Type B pancreatic cell (in vitro differentiated cells): ENCODE measurements at places on chromosomes 2 and 18.

DNA sequence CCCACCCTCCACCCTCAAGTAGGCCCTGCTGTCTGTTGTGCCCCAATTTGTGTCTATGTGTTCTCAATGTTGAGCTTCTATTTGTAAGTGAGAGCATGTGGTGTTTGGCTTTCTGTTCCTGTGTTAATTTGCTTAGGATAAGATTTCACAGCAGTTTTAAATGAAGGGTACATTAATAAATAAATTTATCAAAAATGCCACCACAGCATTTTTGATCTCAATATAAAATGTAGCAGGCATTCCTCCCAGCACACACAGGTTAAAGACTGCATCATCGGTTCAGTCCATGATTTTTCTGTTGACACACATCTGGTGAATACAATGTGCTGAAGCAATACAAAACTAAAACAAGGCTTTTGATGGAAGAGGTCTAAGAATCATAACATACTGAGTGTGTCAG lies 412.0 kb upstream of the LYPD1 start:
- H3K27me3 ChIP-seq, result no peaks in the 10 kb centered on the region
- no peaks in the 10 kb centered on the region for H3K36me3 ChIP-seq
- no peak for DNase-seq
- H3K27ac ChIP-seq, result no peak overlapping the region

DNA sequence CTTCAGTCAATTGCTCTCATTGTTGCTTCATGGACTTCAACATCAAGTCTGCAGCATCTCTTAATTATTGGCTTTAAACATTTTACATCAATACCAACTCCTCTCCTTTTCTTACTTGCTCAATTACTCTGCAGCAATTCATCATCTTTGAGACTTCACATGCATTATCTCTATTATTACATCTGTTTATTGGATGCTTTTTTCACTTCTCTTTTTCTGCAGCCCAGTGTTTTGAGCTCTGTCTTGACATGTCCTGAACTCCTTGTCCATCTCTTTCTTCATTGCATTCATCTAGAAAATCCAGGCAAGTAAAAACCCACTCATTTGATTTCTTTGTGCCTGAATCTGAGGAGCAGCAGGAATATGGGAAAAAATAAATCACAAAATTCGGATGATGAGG lies 647.9 kb downstream of the PLCL1 start:
- no peak overlapping the region for H3K27ac ChIP-seq
- no peaks in the 10 kb centered on the region for H3K4me1 ChIP-seq
- no peaks in the 10 kb centered on the region for H3K27me3 ChIP-seq
- no peak for DNase-seq
- no peaks in the 10 kb centered on the region for H3K36me3 ChIP-seq

DNA sequence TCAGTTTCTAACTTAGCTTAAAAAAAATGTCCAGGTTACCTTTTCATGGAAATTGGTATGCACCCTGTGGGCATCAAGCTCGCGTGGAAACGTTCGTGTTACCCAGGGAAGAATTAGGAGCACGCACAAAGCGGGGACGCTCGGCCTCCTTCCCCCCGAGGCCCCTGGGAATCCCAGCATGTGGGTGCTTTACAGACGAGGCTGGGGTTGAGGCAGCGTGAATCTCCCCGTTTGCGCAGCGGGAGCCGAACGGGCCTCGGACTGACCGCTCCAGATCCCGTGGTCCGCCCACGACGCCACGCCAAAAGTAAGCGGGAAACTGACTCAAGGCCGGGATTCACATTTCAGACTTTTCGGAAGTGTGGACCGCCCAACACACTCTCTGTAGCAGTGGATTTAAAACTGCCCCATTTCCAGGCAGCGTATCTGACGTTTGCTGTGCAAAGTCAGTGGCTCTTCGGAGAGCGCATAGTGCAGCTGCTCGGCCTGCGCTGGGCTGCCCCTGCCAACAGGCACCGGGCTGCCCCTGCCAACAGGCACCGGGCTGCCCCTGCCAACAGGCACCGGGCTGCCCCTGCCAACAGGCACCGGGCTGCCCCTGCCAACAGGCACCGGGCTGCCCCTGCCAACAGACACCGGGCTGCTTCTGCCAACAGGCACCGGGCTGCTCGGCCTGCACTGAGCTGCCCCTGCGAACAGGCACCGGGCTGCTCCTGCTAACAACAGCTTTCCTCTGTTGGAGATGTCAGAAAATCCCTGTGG lies 49.7 kb downstream of the SH3YL1 start:
- H3K4me1 ChIP-seq, result no peaks in the 10 kb centered on the region
- H3K27ac ChIP-seq, result no peak overlapping the region

DNA sequence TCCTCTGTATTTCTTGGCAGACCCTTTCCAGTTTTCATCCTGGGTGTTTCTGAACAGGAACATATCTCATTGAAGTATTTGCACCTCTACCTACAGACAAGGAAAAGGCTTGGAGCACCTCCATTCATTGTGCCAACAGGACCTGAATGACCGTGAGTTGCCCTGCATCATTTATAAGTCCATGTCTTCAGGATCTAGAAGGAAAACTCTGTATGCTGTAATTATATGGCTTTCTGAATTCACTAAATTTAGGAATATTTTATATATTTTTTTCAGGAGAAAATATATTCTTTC lies 402.3 kb upstream of the SLC14A2 start:
- peaks cover 2% of the 10 kb centered on the region for H3K27me3 ChIP-seq
- peaks cover 8% of the 10 kb centered on the region for H3K4me1 ChIP-seq
- no peak for DNase-seq
- H3K4me3 ChIP-seq, result no peak overlapping the region
- no peak overlapping the region for H3K27ac ChIP-seq

DNA sequence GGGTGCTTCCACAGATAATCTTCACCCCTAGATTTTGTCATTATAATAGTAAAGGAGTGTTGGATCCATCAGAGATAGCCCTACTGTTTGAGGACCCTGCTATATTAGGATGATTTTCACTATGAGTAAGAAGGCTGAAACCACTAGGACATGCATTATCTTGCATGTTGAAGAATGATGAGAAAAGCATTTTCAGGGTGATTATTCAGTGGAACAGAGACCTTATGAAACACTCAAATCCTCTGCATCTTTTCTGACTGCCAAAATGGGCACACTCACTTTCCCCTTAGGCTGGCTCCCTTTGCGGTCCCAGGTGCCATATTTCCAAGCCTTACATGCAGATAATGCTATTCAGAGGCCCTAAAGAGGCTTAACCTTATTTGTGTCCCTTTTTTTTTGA lies 296.9 kb downstream of the RND3 start:
- no peak for DNase-seq
- H3K27ac ChIP-seq, result no peak overlapping the region
- no peaks in the 10 kb centered on the region for H3K27me3 ChIP-seq
- no peaks in the 10 kb centered on the region for H3K4me1 ChIP-seq
- H3K4me3 ChIP-seq, result no peak overlapping the region
- no peaks in the 10 kb centered on the region for H3K36me3 ChIP-seq

- peaks cover 5% of the 10 kb centered on the region for H3K4me1 ChIP-seq
- no peak overlapping the region for H3K27ac ChIP-seq
- H3K4me3 ChIP-seq, result no peak overlapping the region
- H3K36me3 ChIP-seq, result peaks cover 4% of the 10 kb centered on the region
- no peak for DNase-seq
Measured at GRCh38 chr18:10264260-10264659, 190.2 kb upstream of the APCDD1 start.

DNA sequence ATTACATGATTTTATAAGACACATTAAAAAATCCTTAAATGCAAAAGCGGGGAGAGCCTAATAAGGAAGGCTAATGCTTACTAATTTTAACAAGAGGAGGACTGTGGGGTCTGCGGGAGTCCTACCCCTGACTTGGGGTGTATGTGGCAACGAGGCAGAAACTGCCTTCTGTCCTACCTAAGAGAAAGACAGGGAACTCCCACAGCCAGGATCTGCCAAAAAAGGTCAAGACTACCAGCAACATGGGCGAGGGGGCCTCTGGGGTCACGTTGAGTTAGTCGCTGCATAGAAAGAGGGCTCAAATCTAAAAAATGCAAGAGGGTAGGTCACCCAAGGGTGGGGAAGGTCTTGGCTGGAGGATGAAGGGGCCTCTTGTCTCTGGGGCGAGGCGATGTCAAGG lies 529 bp upstream of the AMER3 start:
- DNase-seq, result no peak
- no peaks in the 10 kb centered on the region for H3K4me1 ChIP-seq
- H3K27ac ChIP-seq, result no peak overlapping the region

- no peaks in the 10 kb centered on the region for H3K36me3 ChIP-seq
- DNase-seq, result no peak
- peaks cover 4% of the 10 kb centered on the region for H3K4me1 ChIP-seq
- peaks cover 6% of the 10 kb centered on the region for H3K27me3 ChIP-seq
Measured at GRCh38 chr18:32707147-32707546, 65.7 kb downstream of the KLHL14 start.

DNA sequence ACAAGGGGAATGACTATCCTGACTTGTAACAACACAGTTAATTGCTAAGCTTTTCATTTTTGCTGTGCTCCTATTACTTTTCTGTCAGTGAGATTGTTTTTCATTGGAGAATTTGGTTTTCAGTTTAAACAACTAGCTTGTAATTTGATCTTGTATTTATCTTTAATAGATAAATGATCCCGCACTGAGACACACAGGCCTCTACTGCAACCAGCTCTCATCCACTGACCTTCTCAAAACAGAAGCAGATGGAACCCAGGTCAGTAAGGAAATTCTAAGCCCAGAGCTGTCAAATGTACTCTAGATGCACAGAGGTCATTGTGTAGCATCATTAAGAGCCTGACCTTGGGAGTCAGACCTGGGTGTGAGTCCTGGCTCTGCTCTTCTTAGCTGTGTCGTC lies 30.7 kb downstream of the PTRHD1 start:
- no peaks in the 10 kb centered on the region for H3K27me3 ChIP-seq
- H3K4me1 ChIP-seq, result peaks cover 4% of the 10 kb centered on the region
- no peak overlapping the region for H3K4me3 ChIP-seq
- no peak for DNase-seq

DNA sequence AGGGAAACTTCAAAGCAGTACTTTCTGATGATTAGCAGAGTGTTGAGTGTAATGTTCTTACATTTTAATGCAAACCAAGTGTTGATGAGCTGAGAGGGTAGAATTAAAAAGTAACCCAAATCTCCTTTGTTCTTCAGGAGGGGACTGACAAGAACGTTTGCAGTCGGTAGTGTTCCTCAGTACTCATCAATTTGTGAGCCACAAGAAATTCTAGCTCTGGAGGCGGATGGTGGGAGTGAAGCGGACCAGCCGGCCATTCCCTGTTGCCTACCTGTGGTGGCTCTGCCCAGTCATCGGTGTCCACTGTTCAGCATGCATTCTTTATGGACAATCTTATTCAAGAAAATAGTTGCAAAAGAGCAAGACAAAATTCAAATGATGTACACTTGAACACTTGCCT lies 438.6 kb upstream of the POU3F3 start:
- peaks cover 67% of the 10 kb centered on the region for H3K27me3 ChIP-seq
- H3K4me1 ChIP-seq, result peaks cover 22% of the 10 kb centered on the region
- no peak for DNase-seq
- H3K36me3 ChIP-seq, result no peaks in the 10 kb centered on the region

DNA sequence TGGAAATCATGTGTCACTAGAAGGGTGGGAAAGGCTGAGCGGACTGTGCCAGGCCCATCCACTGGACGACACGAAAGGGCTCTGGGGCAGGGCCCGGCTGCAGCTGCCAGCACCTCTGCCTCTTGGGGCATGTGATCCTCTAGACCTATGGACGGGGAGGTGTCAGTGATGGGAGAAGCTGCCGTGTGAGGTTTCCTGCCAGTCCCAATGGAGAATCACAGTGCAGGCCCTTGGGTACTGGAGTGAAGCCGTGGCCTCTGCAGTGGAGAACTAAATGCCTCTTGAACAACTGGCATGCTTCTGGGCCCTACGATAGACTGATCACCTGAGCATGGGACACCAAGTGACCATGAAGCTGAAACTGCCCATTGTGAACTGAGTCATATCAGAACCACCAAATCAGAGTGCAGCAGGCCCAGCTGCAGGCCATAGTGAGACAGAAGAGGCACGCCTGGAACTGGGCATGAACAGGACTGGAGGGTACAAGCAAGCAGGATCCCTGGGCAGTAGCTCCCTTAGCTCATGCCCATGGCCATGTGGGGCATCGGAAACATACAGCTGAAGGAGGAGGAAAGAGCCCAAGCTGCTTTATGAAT lies 18.8 kb upstream of the RHOB start:
- H3K27ac ChIP-seq, result no peak overlapping the region
- H3K36me3 ChIP-seq, result no peaks in the 10 kb centered on the region

GRCh38 chr2:133660510-133660909 lies 92.2 kb upstream of the NCKAP5 start:
- peaks cover 19% of the 10 kb centered on the region for H3K27me3 ChIP-seq
- no peak for DNase-seq
- no peak overlapping the region for H3K4me3 ChIP-seq
- no peak overlapping the region for H3K27ac ChIP-seq

- no peak for DNase-seq
- peaks cover 19% of the 10 kb centered on the region for H3K4me1 ChIP-seq
- H3K27me3 ChIP-seq, result no peaks in the 10 kb centered on the region
- no peaks in the 10 kb centered on the region for H3K36me3 ChIP-seq
- peak overlapping the region; percentile 46 for H3K4me3 ChIP-seq
Measured at GRCh38 chr2:124836416-124836815, 811.3 kb downstream of the CNTNAP5 start.

GRCh38 chr2:16217291-16217690 lies 276.9 kb downstream of the MYCN start:
- no peak overlapping the region for H3K27ac ChIP-seq
- H3K27me3 ChIP-seq, result peaks cover 6% of the 10 kb centered on the region
- H3K36me3 ChIP-seq, result no peaks in the 10 kb centered on the region
- no peak for DNase-seq

GRCh38 chr2:145076085-145076484 lies 556.2 kb upstream of the ZEB2 start:
- DNase-seq, result no peak
- no peak overlapping the region for H3K4me3 ChIP-seq
- H3K27me3 ChIP-seq, result peaks cover 4% of the 10 kb centered on the region
- H3K27ac ChIP-seq, result no peak overlapping the region
- H3K4me1 ChIP-seq, result no peaks in the 10 kb centered on the region
- peaks cover 5% of the 10 kb centered on the region for H3K36me3 ChIP-seq

GRCh38 chr2:29405707-29406106 lies 290.5 kb downstream of the CLIP4 start:
- peaks cover 20% of the 10 kb centered on the region for H3K4me1 ChIP-seq
- DNase-seq, result no peak
- peaks cover 4% of the 10 kb centered on the region for H3K27me3 ChIP-seq
- no peak overlapping the region for H3K27ac ChIP-seq
- no peaks in the 10 kb centered on the region for H3K36me3 ChIP-seq

DNA sequence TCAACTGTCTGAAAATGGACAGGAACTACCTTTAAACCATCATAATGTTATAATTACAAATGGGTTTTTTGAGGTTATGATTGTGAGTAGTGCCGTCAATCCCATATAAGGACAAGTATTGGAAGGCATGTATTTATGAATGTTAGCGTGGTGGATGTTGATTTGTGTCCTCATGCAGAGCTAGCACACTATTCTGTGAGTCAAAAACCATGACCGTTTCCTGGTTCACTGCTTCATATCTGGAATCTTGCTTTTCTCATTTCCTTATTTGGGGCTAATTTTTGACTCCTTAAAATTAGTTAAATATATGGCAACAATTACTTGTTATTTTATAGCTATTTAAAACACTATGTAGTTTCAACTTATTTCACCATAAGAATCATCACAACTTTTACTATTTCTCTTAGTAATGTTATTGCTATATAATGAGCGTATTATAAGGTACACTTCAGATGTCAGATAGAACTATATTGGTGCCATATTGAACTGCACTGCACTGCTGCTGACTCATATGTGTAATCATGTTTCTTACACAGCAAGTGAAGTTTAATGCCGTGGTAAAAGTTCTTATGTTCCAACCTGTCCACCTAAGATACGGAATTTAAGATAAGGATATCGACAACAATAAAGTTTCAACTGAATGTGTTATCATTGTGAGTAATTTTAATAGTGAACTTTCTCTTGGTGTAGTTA lies 192.8 kb downstream of the PTGR3 start:
- no peak for DNase-seq
- no peak overlapping the region for H3K27ac ChIP-seq
- no peak overlapping the region for H3K4me3 ChIP-seq
